Stimulated activated CD8-positive, alpha-beta memory T cell treated with anti-CD3 and anti-CD28 coated beads, Interleukin-15, amount 100 ng/mL, for 48 hours (primary cell): ENCODE measurements at places on chromosomes 6 and 20.

GRCh38 chr6:20600831-20601230 is 66.6 kb downstream of the CDKAL1 start:
- DNase-seq = no peak

DNA sequence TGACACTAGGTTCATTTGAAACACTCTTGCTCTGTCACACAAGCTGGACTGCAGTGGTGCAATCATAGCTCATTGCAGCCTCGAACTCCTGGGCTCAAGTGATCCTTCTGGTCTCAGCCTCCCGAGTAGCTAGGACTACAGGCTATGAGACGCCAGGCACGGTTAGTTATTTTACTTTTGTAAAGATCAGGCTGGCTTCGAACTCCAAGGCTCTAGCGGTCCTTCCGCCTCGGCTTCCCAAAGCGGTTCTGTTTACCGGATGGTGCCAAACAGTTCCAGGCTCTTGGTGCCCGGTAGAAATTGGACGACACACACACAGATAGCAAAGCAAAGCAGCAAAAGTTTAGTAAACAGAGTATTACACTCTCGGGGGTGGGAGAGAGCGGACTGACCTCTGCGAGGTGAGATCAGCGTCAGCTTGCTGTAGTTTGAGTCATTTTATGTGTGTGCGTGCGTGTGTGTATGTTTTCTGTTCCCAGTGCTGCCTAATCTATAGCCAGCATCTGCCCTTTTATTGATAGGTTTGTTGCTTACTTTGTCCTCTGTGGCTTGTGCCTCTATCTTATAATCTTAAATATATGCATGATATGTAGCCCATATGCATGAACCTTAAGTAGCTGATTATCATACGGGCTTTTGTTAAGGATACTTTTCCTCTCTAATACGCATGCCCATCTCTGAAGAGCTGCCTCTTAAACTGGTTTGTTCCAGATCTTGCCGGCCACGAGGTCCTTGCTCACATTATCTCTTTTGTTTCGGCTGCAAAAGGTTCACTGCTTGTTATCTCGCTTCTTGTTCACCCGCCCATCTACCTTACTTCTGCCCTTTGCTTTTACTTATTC is 75.2 kb downstream of the OR2B2 start:
- DNase-seq = no peak

GRCh38 chr6:131285548-131285947 is 150.3 kb downstream of the AKAP7 start:
- DNase-seq = no peak

DNA sequence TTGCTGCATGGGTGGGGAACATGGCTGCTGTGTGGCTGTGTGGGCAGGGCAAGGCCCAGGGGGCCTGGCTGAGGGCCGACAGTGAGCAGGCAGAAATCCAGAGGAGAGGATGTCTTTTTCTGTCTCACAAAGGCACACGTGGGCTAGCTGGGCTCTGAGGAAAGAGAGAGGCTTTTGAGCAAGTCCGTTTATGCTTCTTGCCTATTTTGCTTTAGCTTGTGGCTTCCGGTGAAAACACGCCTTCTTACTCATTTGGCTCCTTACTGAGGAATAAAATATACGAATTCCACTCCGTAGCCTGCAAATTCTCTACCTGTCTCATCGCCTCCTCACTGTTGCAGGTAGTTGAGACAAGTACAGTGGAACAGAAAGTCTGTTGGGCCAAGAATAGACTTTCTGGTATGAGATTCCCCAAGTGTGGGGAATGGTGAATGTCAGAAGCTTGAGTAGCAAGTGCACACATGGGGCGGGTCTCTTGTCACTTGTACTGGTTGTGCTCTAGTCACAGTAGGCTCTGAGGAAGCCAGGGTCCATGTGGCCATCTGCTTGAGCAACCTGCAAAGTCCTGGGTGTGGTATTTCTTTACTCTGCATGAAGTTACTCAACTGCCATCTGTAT is 28.4 kb downstream of the WRNIP1 start:
- DNase-seq = no peak

- DNase-seq = no peak
These were observed 106.5 kb upstream of the TRAF3IP2 start for GRCh38 chr6:111711984-111712752.

GRCh38 chr6:85703406-85703805 is 60.7 kb upstream of the SYNCRIP start:
- no peak for DNase-seq

- DNase-seq = no peak
These were observed 7.1 kb downstream of the XKR7 start for GRCh38 chr20:31974951-31975487.

- DNase-seq = no peak
These were observed 153.8 kb downstream of the RIMS1 start for GRCh38 chr6:72040111-72040510.

DNA sequence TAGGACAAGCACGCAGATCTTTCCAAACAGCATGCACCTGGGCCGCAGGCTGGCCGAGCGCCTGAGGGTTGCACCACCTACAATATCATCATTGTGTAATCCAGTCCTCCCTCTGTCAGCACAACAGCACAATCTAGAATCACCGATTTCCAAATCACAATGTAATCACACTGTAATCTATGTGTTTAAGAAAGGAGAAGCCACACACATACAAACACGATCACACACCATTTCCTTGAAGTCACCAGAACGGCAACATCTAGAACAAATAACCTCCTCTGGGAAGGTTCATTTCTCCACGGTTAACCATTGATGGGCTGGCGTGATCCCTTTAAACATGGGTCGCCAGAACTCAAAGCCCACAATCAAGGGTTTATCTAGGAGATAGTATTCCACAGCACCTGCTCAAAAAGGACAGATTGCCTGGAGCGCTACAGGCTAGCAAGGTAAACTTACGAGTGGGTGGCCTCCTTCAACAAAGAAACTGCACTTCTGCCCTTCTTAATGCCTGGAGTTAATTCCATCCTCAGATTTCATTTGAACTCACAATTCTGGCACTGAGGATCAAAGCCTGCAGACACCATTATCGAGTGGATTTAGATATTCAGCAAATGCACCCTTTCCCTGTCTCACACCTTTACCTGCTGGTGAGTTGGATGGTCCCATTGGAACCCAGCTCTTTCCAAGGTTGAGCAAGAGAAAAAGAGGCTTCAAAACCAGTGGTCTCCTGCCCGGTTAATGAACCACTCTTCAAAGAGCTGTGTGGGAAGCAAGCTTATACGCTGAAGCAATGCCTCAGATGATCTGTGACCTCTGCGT is 83.8 kb upstream of the FOXQ1 start:
- DNase-seq = no peak

GRCh38 chr6:163923658-163924411 is 509.3 kb downstream of the QKI start:
- DNase-seq = no peak

DNA sequence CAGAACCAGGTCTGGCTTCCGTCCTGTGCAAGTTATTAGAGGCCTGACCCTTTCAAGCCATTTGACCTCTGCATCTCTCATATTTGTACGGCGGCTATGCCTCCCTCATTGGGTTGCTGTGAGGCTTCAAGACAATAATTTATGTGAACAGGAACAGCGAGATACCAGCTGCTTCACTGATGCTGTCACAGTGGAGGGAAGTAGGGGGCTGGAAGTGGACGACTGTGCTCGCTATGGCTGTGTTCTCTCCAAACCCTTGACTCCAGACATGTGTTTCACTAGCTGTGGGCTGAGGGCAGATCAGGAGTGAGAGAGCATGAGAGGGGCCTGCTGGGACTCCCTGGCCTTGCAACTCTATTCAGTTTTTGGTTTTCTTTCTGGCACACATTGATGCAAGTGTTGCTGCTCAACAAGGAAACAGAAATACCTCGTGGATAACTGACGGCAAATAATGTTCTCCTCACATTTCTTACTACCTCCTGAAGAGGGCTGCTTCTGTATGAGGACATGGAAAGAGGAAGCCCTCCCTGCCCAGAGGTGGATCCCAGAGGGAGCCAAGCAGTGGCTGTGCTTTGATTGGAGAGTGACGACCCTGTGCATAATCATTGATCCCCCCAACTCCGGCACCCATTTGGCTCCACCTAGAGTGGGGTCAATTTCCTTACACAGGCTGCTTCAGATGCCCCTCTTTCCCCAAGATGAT is 34.7 kb upstream of the SCP2D1 start:
- no peak for DNase-seq

- DNase-seq = no peak
These were observed 3.5 kb downstream of the ANKRD60 start for GRCh38 chr20:58224974-58225373.

GRCh38 chr6:157667211-157668008 is 155.6 kb upstream of the SNX9 start:
- DNase-seq = peak; percentile 11

DNA sequence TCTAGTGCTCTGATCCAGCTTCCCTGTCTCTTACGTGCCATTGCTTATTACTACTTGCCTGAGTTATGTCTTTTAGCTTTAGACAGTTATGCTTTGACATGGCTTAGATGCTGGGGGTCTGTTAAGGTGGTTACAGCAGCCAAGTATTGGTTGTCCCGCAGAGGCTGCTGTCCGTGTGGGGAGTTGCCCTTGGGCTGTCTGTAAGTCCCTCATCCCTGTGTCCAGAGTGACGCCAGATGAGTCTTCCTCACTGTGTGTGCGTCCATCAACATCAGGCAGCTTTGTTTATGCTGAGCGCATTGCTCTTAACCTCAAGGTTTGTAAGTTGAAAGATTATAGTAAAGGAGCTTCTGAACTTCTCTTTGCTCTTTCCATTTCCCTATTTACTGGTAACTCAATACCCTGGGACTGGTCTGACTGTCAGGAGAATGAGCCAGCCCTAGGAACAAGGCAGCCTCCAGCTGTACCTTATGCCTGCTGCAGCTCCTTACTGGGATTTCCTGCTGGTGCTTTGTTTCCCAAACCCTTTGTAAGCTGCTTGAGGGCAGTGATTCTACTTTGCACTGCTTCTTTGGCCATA is 7.2 kb downstream of the FAM120B start:
- no peak for DNase-seq

GRCh38 chr6:6696867-6697531 is 108.5 kb downstream of the LY86 start:
- no peak for DNase-seq

DNA sequence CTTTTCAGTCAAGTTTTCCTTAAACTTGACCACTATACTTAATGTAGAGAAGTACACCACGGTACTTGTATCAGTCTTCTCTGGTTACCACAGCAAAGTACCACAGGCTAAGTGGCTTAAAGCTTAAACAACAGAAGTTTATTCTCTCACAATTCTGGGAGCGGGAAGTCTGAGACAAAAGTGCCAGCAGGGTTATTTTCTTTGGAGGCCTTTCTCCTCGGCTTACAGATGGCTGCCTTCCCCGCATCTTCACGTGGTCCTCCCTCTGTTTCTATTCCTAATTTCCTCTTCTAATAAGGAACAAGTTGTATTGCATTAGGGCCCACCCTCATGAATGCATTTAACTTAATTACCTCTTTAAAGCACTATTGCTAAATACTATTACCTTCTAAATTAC is 258.0 kb downstream of the PLCB1 start:
- no peak for DNase-seq

GRCh38 chr6:161073930-161074329 is 82.4 kb downstream of the MAP3K4 start:
- DNase-seq = no peak

- DNase-seq = no peak
These were observed 104.8 kb downstream of the AGPAT4 start for GRCh38 chr6:161169035-161169434.

DNA sequence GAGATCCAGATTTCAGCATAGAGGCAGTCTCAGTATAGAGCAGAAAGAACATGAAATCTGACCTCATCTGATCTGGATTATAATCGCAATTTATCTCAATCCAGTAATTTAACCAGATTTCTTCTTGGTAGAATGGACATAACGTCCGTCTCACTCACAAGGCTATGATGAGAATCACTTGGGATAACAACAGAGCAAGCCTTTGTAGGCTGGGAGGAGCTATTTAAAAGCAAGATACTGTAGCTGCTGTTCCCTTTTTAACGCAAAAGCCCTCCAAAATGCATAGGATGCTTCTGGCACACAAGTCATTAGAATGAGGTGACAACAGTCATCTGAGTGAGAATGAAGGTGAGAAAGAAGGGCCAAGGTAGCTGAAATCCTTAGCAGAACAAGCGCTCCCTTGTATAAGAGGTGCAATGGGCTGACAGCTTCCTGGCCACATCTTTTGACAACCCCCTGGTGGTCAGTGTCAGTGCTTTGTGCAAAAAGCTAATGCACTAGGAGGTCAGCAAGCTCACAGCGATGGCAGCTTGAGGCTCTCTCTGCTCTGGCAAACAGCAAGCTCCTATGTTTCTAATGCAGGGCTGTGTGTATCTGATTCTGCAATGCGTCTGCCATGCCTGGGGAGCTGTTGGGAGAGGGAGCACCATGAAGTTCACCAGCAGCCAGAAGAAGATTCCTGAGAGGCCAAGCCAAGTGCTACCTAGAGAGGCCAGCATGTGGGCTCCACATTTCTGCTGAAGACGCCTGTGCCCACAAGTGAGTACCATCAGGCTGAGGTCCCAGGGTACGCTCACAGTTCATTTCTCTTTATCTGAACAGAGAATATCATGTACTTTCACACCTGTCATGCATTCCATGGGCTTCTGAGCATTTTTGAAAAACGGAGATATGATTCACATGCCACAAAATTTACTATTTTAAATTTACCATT is 16.2 kb downstream of the METTL24 start:
- no peak for DNase-seq

GRCh38 chr6:90502866-90503407 is 83.9 kb downstream of the MAP3K7 start:
- DNase-seq = no peak

- no peak for DNase-seq
These were observed 121.7 kb downstream of the EDN3 start for GRCh38 chr20:59421920-59422637.

DNA sequence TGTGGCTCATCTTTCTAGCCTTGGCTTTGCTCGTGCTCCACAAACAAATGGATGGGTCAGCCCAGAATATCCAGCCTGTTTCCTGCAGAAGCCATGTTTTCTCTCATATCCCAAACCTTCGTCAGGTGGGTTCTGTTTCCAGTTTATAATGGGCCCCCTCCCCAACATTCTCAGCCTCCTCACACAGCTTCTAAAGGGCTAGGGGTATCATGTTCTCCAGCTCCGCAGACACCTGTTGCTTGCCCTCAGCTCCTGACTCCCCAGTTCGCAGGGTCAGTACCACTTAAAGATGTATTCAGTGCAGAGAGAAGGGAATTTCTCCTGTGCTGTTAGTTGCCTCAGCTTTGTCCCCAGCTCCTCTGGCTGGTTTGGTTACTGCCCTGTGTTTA is 447.3 kb upstream of the JARID2 start:
- DNase-seq = no peak

- no peak for DNase-seq
These were observed 33.6 kb downstream of the TMEM242 start for GRCh38 chr6:157289764-157290163.

GRCh38 chr20:50027611-50028105 is 44.9 kb downstream of the SNAI1 start:
- DNase-seq = no peak

GRCh38 chr20:38995536-38996044 is 33.4 kb downstream of the DHX35 start:
- DNase-seq = no peak

- DNase-seq = no peak
These were observed 774 bp upstream of the SFT2D1 start for GRCh38 chr6:166343150-166343487.

- DNase-seq = no peak
These were observed 72.0 kb upstream of the BACH2 start for GRCh38 chr6:90368601-90369000.

GRCh38 chr6:111679126-111679858 is 73.6 kb upstream of the TRAF3IP2 start:
- no peak for DNase-seq
